Psoas muscle (tissue), 8 donors: ENCODE measurements at places on chromosomes 3 and 15. TPM values are rescaled to one million over a fixed set of nuclear protein-coding genes. Genes with fewer than 3 reads are reported as not detected.

GRCh38 chr15:32642667-32643435, 1.3 kb downstream of the SCG5 start:
- no peak for DNase-seq

The DENND4A gene
- total RNA-seq = 21.1 TPM

DNA sequence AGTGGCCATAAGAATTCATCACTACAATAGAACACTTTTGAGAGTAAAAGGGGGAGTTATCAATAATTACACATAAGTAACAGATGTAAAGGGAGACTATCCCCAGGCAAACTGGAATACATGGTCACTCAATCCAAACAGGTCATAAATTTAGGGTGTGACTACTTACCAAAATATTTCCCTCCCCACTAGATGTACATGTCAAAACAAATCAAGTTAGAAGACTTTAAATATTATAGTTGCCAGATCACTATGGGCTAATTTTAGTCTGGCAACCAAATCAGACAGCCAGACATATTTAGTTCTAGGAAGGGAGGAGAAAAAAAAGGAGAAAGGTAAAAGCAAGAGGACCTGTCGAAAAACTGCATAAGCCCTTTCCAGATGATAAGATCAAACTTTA, 23.1 kb downstream of the SLC24A5 start:
- DNase-seq = no peak

The CNTN4 gene
- 3.2 TPM for total RNA-seq

The HACL1 gene
- 20.2 TPM for total RNA-seq

DNA sequence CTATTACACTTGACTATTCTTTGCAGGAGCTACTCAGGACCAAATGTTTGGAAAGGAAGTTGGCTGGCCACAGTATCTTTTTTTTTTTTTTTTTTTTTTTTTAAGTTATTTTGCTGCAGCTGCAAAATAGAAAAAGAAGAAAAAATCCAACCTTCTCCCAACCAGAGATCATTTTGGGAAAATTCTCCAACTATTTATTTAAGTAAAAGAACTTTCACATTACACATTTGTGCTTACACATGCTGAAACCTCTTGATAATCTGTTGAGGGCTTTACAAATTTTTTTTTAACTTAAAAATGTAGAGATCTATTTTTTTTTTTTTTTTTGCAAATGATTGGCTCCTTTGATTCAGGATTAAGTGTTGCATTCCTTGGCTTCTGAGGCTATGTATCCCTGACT, 148.0 kb downstream of the POLR2M start:
- no peak for DNase-seq

DNA sequence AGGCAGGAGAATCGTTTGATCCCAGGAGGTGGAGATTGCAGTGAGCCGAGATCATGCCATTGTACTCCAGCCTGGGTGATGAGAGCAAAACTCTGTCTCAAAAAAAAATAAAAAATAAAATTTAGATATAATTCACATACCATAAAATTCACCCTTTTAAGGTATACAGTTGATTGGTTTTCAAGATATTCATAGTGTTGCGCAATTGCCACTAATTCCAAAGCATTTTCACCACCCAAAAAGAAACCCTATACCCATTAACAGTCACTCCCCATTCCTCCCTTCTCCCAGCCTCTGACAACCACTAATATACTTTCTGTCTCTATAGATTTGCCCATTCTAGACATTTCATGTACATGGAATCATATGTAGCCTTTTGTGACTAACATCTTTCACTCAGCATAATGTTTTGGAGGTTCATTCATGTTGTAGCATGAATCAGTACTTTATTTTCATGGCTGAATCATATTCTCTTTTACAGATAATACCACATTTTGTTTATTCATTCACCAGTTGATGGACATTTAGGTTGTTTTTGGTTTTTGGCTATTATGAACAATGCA, 116.7 kb downstream of the RASA2 start:
- DNase-seq = no peak

The MST1R gene
- 1.7 TPM for total RNA-seq

The ADIPOQ gene
- 1.8 TPM for total RNA-seq

The BSN gene
- total RNA-seq = 0.28 TPM

- no peak for DNase-seq
Measured at GRCh38 chr3:197289726-197290125, 8.7 kb downstream of the DLG1 start.

DNA sequence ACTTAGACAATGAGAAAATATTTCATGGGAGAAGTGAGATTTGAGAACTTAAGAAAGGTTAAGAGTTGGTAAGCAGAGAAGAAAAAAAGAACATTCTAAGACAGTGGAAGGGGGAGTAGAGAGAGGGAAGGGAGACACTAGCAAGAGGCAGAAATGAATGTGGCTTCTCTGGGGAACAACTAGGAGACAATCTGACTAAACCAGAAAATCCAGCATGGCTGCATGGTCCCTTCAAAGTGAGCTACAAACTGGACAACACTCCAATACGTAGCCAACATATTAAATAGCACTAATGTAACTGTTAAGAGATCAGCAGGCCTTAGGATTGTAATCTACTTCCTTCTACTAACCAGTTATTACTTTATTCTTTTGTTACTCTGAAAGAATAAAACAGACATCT, 89.7 kb downstream of the NR1I2 start:
- no peak for DNase-seq

GRCh38 chr3:9180764-9181117, 68.7 kb downstream of the SRGAP3 start:
- DNase-seq = no peak

DNA sequence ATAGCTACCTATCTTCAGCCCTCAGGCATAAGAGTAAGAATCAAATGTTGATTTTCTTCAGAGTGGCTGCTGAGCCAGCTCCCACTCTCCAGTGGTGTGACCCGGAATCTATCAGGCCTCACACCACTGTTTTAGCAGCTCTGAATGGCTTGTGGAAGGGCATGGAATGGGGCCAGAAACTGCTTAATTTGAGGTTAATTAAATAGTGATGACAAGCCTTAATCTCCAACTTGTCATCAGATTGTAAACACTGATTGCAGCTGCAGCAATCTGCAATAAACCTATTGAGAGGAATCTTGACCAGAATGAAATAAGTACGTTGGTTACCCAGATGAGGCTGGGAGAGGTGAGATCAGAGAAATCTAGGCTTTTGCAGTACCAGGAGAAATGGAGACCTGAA, 317.4 kb downstream of the FHIT start:
- no peak for DNase-seq

The PIK3CB gene
- total RNA-seq = 14.6 TPM

DNA sequence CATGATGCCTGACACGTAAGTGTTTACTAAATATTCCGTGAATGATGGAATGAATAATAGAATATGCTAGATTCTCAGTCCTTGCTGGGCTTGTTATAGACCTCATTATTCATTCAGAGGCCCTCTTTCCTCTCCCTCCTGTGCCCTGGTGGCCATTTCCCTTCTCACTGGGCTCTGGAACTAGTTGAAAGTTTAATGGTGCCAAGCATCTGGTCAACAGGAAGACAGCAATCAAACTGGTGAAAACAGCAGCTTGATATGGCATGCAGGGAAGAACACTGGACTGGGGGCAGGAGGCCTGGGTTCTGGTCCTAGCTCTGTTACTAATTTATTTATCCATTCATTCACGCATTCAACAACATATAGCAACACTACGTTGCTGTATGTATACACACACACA, 3.7 kb upstream of the APOD start:
- no peak for DNase-seq

The KLHL40 gene
- total RNA-seq = 480 TPM

DNA sequence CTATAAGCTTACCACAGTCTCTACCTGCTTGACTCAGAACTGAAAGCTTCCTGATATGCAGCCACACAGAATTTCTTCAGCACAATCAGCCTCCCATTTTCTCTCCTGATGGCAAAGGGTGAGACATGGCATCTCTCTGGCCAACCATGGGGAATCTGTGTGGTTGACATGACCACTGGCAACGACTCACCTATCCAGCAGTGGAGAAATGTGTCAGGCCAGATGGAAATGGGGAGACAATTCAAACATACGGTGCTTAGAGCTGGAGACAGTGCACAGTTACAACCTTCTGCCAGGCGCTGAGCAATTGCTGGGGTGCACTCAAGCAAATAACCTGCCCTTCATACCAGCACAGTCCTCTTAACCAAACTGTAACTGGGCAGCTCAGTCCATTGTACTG, 3.6 kb downstream of the ZNF385D start:
- no peak for DNase-seq

- no peak for DNase-seq
Measured at GRCh38 chr3:58214484-58215316, 3.9 kb upstream of the DNASE1L3 start.

DNA sequence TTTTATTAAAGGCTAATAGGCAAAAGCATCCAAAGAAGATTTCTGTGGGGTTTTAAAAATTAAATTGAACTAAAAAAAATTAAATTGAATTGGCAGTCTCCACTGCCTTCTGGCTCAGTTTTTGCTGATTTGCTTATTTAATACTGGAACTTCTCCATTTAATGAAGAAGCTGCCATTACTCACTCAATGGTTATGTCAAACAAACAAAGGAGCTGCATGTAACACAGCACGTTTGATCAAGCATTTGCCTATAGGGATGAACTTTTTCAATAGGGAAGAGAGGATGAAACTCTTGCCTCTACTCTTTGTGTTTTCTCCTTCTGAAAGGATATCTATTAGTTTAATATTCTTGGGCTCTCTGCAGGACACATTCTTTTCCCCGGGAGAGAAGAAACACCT, 4.8 kb upstream of the HCLS1 start:
- no peak for DNase-seq

DNA sequence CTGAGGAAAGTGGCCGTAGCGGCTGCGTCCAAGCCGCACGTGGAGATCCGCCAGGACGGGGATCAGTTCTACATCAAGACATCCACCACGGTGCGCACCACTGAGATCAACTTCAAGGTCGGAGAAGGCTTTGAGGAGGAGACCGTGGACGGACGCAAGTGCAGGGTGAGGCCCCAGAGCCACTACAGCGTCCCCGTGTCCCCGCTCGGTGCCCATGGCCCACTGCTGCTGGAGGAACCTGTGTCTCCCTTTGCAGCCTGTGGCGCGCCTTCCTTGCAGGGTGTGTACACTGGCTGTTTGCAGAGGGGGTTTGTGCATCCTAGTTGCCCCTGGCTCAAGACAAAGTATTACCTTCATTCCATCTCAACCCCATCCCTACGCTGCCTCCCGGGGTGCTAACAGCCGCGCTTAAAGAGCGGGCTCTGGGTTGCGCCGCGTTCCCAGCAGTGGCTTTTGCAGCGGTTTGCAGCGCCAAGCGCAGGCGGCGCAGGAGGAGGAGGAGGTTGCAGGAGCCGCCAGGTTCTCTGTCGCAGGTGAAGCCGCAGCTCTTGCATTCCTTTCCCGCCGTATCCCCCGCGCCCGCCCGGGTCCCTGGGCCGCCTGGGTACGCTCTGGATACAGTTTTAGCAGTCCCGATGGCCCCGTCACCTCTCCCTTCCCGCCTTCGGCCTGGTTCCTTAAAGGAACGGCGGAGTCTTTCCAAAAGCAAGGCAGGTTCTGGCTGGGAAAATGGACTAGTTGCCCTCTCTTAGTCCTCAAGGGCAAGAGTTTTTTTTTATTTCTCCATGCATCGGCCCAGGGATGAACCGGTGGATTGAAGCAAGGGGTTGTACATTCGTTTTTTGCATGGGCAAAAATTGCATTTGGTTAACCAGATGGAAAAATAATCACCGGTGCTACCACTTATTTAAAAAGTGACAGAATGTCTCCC, 1.2 kb downstream of the CRABP1 start:
- no peak for DNase-seq

GRCh38 chr3:125266971-125267370, 54.4 kb upstream of the SLC12A8 start:
- DNase-seq = no peak

The MED12L gene
- total RNA-seq = 1.8 TPM

The PLSCR5 gene
- total RNA-seq = not detected

DNA sequence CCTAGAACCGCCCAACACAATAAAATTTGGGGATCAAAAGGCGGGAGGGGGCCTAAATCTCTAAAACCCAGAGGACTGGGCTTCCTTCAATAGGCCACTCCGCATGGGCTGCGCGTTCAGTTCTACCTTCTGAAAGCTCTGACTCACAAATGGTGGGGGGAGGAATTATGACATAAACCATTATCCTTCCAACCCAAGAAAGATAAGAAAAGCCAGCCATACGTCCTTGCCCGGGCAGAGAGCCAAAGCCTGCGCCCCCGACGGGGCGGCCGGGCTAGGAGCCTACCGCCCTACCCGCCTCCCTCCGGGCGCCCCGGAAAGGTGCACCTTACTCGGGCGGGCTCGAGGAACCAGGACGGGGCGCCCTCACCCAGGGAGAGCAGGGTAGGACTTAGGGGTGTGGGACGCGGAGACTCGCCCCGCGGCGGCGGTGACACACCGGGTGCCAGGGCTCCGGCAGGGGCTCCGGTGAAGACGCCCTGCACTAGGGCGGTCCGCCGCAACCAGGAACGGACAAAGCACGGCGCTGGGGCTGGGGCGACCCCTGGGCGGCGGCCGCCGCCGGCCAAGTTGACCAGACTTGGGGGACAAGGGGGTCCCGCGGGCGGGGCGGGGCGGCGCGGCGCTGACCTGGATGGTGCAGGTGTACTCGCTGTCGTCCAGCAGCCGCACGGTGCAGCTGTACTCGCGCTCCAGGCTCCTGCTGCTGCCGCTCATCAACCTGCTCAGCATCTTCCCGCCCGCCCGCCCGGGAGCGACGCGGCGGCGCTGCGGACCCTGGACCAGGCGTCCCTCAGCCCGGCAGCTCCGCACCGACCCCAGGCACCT, 534 bp downstream of the FRMD5 start:
- DNase-seq = peak; percentile 16

DNA sequence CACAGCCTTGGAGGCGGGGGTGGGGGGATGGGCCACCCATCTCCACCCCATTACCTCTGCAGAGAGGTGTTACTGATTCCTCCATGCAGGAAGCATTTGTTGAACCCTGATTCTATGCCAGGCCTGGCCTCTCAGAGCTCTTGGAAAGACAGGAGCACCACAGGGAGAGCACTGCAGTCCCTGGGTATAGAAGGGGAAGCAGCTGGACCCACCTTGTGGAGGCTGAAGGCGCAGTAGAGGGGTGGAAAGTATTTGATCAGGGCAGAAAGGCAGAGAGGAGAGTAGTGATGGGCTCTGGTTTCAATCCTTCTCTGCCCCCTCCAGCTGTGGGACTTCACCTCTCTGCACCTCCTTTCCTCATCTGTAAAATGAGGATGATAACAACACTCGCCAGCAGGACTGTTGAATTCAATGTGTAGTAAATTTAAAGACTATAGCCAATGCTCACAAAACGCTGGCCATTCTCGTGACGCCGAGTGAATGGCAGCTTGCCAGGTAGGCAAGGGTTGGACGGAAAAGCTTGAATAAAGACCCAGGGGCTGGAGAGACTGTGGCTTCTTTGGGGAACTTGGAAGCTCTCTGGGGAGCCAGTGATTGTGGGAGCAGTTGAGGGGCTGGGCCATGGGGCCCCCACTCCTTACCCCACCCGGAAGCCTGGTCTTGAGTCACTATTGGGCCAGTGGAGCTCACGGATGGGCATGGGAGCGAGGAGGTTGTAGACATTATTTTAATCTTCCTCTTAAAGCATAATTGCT, 8.0 kb upstream of the CCDC33 start:
- no peak for DNase-seq

- DNase-seq = no peak
Measured at GRCh38 chr3:66953934-66954445, 44.1 kb upstream of the KBTBD8 start.

- DNase-seq = no peak
Measured at GRCh38 chr15:74504418-74504817, 36.6 kb upstream of the ARID3B start.
